ENCODE measurements at places on chromosomes 4 and X.

GRCh38 chrX:70605352-70605751, 160.7 kb downstream of the DLG3 start:
- no peak for DNase-seq

GRCh38 chr4:157957905-157958304, 214.9 kb downstream of the GASK1B start:
- no peak for DNase-seq

- DNase-seq = no peak
These were observed 14.9 kb downstream of the MID1IP1 start for GRCh38 chrX:38816155-38816554.

DNA sequence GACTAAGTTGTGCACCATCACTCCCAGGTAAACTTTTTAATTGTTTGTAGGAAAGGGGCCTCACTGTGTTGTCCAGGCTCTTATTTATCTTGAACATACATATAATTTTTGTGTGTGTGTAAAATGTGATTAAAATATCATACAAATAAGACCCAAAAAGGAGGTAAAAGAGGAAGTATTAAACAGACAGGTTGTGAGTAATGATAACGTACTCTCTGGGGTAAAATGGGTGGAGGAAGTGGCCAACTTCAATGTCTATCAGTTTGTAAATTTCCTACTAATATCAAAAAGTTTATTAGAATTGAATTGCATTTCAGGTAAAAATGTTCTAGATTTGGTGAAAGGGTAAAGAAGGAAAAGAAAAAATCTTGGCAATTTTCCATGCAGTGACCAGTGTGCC, 48.8 kb downstream of the SULT1E1 start:
- DNase-seq = no peak

DNA sequence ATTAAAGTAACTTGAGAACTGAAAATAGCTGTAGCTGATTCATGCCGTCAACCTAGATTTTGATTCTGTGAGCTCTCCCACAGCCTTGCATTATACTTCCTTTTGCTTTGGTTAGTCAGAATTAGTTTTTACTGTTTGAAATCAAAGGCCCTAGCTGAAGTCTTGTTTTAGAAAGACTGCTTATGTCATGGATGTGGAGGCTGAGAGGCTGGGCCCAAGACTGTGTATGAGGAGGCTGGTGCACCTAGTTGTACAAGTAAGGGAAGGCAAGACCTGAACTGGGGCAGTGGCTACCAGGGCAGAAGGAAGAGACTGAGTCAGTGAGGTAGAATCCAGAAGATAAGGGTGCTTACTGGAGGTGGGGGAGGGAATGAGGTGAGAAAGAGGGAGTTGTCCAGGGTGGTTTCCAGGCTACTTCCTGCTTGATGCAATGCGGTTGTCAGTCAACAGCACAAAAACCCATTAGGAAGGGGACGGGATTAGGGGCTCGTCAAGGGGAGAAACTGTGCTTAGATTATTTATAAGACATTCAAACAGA, 76.2 kb upstream of the PAGE3 start:
- no peak for DNase-seq

DNA sequence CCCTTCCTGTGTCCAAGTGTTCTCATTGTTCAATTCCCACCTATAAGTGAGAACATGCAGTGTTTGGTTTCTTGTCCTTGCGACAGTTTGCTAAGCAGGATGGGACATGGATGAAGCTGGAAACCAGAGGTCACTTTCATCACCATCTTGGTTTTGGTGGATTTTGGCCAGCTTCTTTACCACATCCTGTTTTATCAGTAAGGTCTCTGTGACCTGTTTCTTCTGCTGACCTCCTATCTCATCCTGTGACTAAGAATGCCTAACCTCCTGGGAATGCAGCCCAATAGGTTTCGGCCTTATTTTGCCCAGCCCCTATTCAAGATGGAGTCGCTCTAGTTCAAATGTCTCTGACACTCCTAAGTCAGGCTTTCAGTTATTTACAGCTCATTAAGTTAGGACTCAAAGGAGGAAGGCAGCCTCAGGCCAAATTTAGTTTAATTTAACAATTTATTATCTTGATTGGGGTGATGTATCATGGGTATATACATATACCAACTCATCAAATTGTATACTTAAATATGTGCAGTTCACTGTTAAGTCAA, 169.9 kb upstream of the NDP start:
- DNase-seq = no peak

- DNase-seq = no peak
These were observed 286.6 kb downstream of the BMPR1B start for GRCh38 chr4:95044324-95044837.

DNA sequence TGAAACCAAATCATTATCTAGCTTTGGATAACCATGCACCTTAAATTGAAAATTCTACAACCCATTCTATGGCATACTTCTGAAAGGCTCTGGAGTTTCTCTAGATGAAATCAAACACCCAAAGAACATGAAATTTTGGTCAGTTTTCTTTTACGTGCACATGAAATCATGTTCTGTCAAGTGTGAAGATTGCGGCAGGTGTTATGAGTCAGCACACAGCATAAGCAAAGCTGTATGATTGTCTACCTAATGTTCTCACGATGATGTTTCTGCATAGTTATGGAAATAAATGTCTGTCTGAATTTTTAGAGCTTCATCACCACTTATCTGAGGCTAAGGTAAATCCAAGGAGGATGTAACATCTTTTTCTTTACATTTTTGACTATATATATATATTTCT, 495.3 kb downstream of the IL1RAPL1 start:
- DNase-seq = no peak

DNA sequence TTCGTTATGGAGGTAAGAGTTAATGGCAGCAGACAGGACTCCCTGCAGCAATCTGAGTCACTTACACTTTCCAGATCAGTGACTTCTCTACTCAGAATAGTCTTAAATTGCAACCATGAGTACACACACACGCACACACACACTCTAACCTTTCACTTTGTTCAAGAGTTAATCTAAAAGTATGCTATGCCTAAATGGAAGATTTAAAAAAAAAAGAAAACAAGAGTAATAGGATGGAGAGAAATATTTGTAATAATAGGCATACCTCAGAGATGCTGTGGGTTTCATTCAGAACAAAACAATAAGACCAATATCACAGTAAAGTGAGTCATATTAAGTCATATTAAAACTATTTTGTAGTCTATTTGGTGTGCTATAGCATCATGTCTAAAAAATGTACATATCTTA, 969.1 kb upstream of the PCDH10 start:
- DNase-seq = no peak

GRCh38 chr4:41209187-41209586, 5.2 kb downstream of the APBB2 start:
- no peak for DNase-seq

- DNase-seq = no peak
These were observed 3.4 kb upstream of the ARR3 start for GRCh38 chrX:70264784-70265183.

DNA sequence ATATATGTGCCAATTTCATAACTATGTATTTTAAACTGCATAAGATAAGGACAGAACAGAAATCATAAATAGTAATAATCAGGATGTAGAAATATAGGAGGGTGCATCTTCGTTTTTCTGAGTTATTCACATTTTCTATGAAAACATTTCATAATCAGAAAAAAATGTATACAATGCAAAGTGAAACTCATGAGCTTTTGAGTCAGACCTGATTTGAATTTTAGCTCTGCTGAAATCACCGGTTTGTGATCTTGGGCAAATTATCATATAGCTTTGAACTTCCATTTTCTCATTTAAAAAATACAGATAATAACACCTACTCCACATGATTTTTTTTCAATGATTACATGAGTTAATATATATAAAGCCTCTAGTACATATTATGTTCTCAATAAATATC, 106.9 kb downstream of the KDR start:
- no peak for DNase-seq

DNA sequence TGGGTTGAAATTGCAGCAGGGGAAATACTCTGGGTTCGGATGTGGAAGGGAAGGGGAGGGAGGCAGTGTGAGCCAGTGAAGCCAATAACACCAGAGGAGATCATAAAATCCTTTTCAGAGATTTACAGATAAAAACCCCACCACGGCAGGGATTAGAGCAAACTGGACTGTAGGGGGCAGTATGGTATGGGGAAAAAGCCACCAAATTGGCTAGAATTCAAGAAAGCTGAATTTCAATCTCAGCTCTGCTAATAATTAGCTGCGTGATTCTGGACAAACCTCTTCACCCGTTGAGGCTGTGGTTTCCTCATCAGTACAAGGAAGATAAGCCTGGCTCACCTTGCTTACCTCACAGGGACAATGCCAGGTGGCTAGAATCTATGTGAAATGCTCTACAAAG, 108.1 kb downstream of the ATG4A start:
- no peak for DNase-seq

DNA sequence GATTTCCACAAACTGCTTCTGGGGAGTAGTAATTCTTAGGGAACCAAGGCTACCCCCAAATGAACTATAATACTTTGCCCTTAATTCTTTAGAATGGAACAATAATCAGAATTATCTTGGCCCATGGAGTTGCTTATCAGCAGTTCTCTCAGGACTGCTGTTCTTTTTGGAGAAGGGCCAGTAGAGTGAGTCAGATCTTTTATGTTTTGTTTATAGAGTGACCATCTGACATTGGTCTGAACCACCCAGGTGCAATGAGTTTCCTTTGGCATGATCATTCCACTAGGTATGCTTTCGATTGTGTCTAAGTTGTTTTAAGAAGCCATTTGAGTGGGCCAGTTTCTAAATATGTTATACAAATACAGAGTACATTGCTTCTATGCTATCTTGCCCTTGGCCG, 31.8 kb downstream of the PRRG1 start:
- DNase-seq = no peak

DNA sequence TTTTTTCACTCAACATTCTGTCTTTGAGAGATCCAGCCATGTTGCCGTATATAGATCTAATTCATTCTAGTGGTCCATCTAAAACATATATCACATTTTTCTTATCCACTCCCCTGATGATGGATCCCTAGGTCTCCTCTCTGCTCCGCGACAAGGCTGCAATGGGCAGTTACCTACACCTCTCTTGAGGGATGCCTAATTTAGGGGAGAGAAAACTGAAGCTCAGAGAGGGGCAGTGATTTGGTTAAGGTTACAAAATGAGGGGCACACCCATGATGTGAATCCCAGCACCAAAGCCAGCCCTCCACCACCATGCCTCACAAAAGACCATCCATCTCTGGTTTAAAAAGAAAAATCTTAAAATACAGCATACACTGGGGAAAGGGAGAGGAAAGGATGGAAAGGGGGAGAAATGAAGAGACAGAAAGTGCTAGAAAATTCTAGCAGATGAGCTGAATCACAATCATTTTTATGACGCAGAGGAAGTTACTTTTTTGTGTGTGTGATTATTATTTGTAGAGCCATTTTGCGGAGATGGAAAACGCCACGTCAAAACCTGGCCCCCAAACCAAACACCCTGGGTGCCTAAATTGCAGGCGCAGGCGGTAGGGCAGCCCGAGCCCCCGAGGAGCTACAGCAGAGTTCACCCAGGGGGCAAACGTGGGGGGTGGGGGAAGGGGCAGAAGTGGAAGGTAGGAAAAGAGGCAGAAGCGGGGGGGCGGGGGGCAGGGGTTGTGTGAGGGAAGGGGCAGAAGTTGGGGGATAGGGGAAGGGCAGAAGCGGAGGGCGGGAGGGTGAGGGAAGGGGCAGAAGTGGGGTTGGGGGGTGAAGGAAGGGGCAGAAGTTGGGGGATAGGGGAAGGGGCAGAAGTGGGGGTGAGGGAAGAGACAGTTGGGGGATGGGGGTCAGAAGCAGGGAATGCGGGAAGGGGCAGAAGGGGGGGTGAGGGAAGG, 1.3 kb upstream of the TSPYL2 start:
- peak; percentile 29 for DNase-seq

DNA sequence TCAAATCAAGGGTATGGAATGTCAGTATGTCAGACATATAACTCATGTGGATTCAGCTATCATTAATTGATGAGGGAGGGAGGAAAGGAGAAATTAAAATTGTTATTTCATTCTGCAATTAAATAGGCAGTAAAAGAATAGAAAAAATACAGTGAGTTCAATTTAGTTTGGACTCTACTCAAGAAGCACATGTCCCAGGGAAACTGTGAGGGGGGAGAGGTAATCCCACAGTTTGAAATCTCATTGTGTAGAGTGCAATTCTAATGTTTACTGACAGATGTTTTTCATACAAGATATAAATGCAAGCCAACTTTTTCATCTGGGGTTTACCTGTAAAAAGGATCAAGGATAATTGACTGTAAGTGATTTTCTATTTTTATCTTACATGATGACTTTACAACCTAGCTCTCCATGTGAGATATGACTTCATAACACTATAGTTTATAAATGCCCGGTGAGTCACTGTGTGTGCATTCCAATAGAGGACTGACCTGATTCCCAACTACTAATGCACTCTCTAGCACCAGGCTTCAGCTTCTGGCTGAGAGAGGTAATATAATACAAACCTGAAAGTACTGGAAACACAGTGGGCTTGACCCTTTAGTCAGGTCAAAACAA, 35.2 kb upstream of the SCD5 start:
- no peak for DNase-seq

DNA sequence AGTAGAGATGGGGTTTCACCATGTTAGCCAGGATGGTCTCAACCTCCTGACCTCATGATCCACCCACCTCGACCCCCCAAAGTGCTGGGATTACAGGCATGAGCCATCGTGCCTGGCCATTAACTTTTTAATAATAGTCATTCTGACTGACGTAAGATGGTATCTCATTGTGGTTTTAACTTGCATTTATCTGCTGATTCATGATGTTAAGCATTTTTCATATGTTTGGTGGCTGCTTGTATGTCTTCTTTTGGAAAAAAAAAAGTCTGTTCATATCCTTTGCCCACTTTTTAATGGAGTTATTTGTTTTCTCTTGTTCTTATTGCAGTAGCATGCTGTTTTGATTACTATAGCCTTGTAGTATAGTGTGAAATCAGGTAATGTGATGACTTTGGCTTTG, 45.8 kb downstream of the ANXA10 start:
- DNase-seq = no peak

GRCh38 chr4:123832173-123833026, 435.8 kb downstream of the SPRY1 start:
- no peak for DNase-seq

DNA sequence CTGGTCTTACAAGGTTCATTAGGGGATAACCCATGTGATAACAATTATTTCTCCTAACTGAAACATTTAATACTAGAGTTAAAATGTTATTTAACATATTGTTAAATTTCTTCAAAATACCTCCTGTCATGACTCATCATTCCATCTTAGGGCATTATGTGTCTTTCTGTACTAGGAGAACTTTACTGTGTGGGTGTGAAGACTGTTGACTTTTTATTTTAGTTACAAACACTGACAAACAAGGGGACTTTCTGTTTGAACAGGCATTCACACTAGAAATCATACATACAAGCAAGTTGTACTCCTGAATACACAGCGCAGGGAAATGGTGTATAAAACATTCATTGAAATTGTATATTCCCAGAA, 175.9 kb downstream of the FBXW7 start:
- no peak for DNase-seq

GRCh38 chrX:134794692-134795091, 136.4 kb upstream of the PLAC1 start:
- DNase-seq = no peak

- DNase-seq = no peak
These were observed 1.0 kb upstream of the UGT8 start for GRCh38 chr4:114597410-114598115.

GRCh38 chr4:20370274-20370673, 118.6 kb downstream of the SLIT2 start:
- no peak for DNase-seq

GRCh38 chr4:177220376-177220775, 89.3 kb upstream of the NEIL3 start:
- DNase-seq = no peak

Data from type B pancreatic cell (in vitro differentiated cells).